Central memory CD4-positive, alpha-beta T cell (primary cell): ENCODE measurements at places on chromosomes 1 and 21.

GRCh38 chr1:117832453-117832852, 97.0 kb downstream of the GDAP2 start:
- DNase-seq, result no peak

DNA sequence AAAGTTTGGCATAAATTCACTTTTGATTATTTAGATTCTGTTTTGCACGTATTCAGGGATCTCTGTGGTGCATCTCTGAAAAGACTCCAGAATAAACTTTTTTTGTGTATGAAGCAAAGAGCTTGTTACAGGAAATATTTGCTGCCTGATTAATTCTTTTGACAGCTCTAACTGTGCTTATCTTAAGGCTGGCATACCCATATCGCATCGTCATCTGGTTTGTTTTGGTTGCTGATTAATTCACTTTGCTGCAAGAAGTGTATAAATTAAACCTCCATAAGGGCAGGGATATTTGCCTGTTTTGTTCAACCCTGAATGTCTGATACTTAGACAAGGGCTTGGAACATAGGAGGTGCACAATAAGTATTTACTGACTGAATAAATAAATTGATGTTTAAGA, 17.5 kb upstream of the DUSP10 start:
- no peak for DNase-seq

DNA sequence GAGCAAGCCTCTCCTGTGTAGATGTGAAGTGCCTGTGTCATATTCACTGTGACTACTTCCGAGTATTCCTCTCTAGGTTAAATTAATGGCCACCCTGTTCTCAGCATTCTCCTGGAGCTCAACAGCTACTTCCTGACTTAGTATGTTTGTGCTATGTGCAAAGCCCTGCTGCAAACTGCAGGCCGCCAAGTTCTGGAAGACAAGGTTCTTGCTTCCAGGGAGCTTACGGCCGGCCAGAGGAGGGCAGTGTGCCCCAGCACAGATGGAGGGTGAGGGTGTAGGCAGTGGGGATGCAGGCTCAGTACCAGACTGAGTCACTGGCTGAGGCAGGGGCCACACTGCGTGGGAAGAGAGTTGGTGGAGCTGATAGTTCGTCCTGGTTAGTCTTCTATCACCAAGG, 43.2 kb downstream of the ELK4 start:
- no peak for DNase-seq

DNA sequence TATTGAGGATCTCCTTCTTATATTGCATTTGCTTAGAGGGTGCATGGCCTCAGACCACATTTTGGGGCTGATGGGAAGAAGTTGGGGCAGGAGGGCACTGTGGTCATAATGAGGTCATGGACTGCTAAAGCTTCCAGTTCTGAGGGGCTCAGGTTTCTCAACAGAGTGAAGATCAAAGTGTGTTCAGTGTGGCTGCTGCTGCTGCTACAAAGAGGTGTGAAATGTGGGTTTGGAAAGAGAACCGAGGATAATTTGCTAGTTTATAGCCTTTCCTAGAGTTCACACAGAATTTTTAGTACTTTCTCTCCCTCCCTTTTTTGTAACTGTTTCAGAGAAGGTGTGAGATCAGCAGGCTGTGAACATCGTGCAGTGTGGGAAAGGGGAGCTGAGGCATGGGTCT, 73.3 kb downstream of the CACNA1E start:
- no peak for DNase-seq

- no peak for DNase-seq
These were observed 28.5 kb downstream of the RNF115 start for GRCh38 chr1:145795257-145795881.

GRCh38 chr1:166740668-166741276, 98.5 kb upstream of the POGK start:
- DNase-seq, result no peak

- DNase-seq, result no peak
These were observed 165.3 kb downstream of the COL24A1 start for GRCh38 chr1:85991261-85991660.

DNA sequence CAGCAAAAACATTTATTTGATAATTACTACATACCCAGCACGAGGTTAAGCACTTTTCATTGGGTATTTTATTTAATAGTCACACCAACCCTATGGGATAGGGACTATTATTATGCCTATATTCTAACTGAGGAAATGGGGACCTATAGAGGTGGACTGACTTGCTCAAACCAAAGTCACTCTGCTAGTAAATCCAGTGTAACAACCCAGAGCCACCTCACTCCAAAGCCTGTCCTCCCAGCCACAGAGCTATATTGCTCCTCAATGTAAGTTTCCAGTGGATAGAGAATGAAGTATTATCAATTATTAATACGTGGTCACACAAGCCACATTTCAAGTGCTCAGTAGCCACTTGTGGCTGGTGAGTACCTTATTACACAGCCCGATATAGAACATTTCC, 97.5 kb downstream of the RGS2 start:
- DNase-seq, result no peak

- DNase-seq, result no peak
These were observed at the start of gene COL16A1 for GRCh38 chr1:31703431-31704270. COL16A1 (minus strand) TSS chr1:31704017; CDS start chr1:31702193, 1,824 bp downstream.

- DNase-seq, result no peak
These were observed 55.5 kb downstream of the OLFML3 start for GRCh38 chr1:114034567-114035303.

- no peak for DNase-seq
These were observed 871.5 kb downstream of the AMY1C start for GRCh38 chr1:104621221-104621620.

DNA sequence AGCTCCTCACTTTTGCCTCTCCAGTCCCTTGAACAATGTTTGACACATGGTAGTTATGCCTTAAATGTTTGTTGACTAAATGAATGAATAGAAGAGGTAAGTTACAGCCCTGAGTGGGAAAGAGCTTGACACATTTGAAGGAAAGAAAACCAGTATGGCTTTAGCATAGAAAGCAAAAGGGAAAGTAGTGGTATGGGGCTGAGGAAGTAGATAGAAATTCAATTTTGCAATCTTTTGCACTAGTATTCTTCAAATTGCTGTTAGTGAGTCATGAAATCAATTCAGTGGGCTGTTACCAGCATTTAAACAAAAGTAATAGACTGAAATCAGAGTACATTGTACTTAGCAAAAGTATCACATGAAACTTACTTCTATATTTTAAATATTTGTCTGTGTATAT, 21.1 kb downstream of the PLA2G4A start:
- no peak for DNase-seq

DNA sequence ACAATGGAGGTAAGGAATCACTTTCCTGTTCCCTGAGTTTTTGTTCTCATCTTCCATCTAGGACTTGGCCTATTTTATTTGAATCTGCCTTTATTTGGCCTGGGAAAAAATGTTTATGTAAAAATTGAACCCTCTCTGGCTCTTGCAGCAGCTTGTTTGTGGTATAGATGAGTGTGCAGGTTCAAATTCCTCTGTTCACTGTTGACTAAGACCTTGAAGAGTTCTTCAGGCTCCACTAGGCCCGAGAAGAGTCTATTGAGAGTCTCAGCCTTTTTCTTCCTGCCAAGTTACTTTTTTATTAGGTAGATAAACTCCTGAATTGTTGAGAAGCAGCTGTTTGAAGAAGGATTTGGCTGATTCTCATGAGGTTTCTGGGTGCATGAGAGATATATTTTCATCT, 248.8 kb upstream of the ADGRL2 start:
- DNase-seq, result no peak

DNA sequence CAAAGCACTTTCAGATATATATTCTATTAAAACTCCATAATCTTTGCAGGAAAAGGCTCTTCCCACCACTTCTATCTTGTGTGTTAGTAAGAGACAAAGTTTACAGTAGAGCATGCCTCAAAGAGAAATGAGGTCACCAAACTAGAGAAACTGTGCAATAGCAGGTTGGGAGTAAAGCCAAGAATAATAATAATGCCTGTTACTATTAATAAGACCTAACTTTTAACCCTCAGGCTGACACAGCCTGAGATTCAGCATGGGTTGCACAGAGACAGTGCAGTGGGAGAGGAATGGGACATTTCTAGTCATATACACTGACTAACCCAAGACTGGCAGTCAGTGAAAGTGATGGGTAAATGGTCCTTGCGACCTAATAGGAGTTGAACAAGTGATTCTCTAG, 320.2 kb upstream of the NFIA start:
- DNase-seq, result no peak

GRCh38 chr1:28058971-28059878, 29.2 kb downstream of the EYA3 start:
- DNase-seq, result no peak

- DNase-seq, result no peak
These were observed 55.2 kb downstream of the SASS6 start for GRCh38 chr1:100077531-100077930.

- no peak for DNase-seq
These were observed 196.3 kb downstream of the SETD4 start for GRCh38 chr21:35864039-35864438.

DNA sequence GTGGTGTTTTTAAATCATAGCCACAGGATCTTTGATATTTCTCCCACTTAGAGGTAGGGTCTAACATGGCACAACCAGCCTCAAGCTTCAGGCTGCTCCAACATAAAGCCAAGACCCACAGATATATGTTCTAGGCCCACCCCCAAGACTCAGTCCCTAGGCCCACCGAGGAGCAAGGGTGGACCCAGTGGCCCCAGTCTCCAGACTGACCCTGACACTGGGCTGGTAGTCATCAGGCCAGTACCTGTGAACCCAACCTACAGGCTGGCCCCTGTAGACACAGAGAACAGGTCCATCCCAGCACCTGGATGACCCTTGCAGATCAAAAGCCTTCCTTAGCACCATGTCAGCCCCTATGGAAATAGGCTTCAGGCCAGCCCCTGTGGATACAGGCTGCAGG, 60.5 kb downstream of the NEGR1 start:
- DNase-seq, result no peak

DNA sequence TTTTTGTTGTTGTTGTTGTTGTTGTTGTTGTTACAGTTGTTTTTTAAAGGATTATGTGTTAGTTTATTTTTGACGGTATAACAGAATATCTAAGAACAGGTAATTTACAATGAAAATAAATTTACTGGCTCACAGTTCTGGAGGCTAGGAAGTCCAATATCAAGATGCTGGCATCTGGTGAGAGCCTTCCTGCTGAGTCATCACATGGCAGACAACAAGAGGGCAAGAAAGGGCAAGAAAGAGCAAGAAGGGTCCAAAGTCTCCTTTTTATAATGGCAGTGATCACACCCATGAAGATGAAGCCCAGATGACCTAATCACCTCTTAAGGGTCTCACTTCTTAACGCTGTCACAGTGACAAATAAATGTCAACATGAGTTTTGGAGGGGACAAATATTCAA, 142.1 kb downstream of the NEGR1 start:
- DNase-seq, result no peak

DNA sequence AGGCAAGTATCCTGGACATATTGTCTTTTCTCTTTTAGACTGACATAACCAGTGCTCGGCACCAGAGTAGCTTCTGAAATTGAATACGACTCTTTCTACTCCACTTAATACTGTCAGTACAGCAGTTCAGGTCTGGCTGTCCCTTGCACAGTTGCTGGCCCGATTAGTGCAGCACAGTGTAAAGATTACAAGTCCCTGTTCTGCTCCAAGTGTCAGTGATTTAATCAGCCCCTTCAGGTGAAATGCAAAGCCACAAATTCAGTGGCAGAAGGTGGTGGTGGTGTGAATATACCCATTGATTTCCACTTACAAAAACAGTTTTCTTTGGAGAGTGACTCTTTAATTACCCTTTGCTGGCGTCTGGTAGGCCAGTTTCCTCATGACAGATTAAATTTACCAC, 545.4 kb downstream of the ADGRL2 start:
- DNase-seq, result no peak

DNA sequence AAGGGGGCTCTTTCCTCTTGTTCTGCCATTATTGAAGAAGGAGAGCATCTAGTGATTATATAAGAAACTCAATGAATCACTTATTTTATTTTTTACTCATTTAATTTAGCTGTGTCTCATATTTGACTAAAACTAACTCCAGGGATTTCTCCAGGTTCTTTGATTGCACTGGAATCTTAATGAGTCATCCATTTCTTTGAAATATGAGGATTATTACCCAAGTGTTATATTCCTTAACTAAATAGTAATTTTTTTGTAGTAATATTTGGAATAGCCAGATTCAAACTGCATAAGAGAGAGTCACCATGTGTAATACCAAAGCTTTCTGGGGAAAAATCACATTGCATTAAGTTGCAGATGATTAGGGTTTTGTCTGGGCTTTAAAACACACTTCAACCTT, 59.5 kb downstream of the NTMT2 start:
- DNase-seq, result no peak

- DNase-seq, result no peak
These were observed 25.6 kb upstream of the ENO1 start for GRCh38 chr1:8903908-8904650.

DNA sequence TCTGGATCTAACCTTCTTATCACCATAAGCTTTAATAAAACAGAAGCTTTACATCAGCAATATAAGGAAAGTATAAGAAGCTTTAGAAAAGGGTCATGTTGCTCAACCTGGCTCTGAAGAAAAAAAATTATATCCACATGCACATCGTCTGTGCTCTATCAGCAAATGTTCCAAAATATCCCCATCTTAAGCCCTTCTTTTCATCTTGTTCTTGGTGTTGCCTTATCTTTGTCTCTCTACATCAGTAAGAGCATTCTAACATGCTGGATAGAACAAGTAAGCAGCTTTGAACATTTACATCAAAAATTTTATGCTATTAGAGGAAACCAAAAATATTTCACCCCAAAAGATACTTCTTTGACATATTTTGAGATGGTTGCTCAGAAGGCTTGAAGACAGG, 157.8 kb upstream of the SNX7 start:
- no peak for DNase-seq

DNA sequence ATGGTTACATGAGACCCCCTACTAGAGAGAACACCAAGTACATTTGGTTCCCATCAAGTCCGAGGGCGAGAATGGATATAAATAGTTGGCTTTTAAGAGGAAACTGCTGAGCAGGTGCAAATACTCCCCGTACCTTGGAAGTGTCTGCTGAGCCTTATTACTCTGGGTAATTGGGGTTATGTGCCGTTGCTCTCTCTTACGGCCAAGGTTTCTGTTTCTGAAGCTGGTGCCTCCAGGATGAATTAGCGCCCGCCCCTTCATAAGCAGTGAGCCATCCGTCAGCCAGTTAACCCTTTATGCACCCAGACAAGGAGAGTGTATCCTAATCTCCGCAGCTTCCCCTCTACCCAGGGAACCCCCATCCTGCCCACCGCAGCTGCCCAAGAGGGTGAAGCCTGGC, 90.4 kb upstream of the AJAP1 start:
- DNase-seq, result no peak

DNA sequence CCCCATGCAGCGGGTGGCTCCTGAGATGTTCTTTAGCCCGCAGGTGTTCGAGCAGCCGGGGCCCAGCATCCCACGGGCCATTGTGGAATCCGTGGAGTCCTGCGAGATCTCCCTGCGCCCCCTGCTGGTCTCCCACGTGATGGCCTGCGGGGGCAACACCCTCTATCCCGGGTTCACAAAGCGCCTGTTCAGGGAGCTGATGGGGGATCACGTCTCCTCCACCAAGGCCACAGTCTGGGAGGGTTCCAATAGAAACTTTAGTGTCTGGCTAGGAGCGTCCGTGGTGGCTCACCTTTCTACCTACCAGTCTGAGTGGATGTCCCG, 71.0 kb downstream of the ACTL8 start:
- no peak for DNase-seq

GRCh38 chr1:95169548-95169947, 52.4 kb downstream of the TLCD4 start:
- DNase-seq, result no peak
